Activated naive CD8-positive, alpha-beta T cell treated with anti-CD3 and anti-CD28 coated beads, Interleukin-2, amount 10 ng/mL, durations not matched to agents 7 days and 5 days (primary cell): ENCODE measurements at places on chromosomes 12 and 14.

GRCh38 chr12:102022286-102022685, 39.5 kb downstream of the WASHC3 start:
- no peak for DNase-seq

DNA sequence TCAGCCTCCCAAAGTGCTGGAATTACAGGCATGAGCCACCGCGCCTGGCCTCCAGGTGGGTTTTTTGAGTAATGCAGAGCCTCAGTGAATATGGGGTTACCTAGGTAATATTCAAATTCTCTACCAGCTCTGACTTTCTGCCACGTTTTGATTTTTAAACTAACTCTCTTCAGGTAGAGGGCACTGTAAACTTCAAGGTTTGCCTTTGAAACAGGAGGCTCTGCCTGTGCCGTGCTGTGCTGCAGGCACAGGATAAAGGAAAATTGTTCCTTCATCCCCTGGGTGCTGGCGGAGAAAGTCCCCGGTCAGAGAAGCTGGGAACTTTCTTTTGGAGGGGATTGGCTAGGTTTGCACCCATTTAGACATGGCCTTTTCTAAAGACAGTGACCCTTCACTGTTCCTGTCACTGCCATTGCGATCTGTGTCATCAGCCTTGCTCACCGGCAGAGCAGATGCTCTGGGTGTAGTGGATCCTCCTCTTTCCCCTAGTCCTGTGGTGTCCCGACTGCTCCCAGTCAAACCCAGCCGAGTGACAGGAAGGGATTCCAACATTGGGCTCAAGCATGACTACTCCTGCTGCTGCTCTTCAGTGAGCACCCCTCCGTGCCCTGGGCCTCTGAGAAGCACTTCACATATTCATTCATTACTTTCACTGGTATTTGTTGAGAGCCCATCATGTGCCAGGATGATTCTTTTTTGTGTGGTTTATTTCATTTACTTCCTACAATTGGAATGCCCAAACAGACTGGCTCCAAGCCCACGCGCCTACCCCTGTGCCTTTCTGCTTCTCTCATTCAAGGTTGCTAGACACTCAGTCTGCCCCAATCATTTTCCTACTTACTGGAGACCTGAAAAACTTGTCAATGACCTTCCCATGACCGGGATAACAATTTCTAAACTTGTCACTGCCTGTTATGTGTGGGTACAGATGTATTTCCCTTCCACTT, 103.6 kb downstream of the TMEM30B start:
- no peak for DNase-seq

DNA sequence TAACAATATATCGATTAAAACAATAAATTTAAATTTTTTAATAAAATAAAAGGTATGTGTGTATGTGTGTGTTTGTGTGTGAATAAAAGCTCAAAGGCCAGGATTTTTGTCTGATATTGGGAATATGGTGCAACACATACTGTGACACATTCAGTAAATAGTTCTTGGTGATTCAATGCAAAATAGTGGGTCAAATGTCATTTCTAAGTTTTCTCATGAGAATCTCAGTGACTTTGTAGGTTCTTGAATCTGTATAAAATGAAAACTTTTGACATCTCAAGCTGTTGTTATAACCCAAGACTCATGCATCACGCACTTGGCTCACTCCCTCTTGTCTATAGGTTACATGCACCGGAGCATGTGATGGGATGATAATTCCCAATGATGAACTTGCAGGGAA, 16.2 kb upstream of the MED6 start:
- no peak for DNase-seq

GRCh38 chr12:60489071-60489470, 893.2 kb downstream of the SLC16A7 start:
- DNase-seq: no peak

DNA sequence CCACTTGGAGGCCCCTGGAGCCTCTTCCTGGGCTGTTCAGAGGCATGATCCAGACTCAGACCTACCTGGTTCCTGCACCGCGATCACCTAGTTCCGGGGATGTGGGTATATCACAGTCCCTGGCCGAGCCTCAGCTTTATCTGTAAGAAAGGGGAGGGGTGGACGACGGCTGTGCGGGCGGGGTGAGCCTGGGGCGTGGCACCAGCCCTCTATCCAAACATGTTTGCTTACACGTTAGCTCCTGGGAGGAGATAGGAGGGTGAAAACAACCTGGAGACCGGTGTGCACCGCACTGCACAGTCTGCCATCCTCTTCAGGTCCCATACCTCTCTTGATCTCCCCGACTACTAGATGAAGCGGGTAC, 1.2 kb downstream of the ANKRD9 start:
- no peak for DNase-seq

DNA sequence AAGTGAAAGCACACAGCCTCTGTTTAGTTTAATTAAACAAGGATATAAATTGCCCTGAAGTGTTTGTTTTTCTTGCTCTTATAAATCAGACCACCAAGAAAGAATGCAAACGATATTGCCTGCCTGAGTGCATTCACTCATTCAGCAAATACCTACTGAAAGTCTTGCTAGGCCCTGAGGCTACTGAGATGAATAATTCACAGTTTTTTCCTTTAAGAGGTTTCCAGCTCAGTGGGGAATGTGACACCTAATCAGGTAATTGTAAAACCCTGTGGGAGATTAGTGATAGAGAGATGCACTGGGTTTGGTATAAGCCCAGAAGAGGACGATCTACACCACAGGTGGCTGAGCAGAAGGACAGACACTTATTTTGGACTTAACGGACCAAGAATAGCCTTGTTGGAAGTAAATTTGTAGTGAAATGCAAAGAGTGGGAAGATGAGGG, 151.4 kb downstream of the SLC35F4 start:
- no peak for DNase-seq

DNA sequence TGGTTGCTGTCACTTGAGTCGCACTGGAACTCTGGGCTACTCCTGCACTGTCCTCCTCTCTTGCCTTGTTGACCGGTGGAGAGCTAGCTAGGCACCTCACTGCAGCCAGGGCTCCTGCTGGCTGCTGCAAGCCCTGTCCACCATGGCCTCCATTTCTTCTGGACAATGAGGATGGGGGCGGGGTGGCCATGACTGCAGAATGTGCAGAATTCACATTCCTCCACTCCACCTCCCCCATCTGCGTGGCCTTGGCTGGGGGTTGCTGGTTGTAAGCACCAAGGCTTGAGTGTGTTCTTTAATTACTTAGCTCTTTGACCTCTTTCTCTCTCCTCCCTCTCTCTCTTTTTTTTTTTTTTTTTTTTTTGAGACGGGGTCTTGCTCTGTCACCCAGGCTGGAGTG, 248.5 kb downstream of the PCNX1 start:
- DNase-seq: no peak

GRCh38 chr12:15601210-15601800, 187.9 kb downstream of the EPS8 start:
- DNase-seq: no peak

DNA sequence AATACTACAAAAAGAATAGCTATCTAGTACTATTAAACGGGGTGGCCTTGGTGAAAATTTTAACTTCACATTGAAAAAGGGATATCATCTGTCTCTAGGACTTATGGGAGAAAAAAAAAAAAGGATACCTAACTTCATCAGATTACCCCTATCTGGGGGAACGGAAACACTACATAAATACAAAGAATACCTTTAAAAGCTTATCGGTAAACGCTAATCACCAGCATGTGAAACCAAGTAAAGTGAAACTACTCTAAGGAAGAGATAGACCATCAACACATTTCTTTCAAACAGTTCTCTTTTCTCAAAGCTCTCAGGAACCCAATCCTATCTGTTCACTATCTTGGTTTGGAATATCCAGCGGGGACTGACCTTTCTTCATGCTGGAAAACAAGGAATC, 3.5 kb downstream of the KICS2 start:
- DNase-seq: no peak

DNA sequence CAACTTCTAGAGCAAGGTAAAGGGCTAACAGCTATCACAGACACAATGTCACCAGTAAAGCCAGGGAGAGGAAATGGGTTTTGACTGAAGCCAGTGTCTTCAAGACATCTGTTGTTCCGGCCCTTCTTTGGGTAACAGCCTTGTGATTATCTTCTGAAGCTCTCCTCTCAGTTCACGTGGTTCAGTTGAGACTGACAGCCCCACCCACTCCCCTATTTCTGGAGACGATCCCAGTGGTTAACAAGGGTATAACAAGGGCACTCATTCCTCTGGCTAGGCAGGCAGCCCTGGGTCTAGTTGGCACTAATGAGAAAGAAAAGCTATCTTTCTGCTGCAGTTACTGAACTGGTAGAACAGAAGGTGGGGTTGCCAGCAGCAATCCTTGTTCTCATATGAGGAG, 6.9 kb downstream of the GNPTAB start:
- DNase-seq: peak; percentile 51

DNA sequence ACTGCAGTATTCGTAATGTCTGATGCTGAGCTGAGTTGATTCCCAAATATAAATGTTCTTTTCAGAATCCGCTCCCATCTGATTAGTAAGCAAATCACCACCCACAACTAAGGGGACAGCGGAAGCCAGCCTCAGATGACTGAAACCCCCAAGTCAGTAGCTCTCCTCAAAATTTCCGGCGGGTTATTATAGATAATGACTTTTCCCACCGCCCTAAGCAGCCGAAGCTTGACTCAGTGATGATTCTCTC, 469 bp upstream of the LRFN5 start:
- peak; percentile 24 for DNase-seq

GRCh38 chr12:12916135-12916944, 25.0 kb downstream of the GPRC5A start:
- DNase-seq: peak; percentile 85
